Caco-2 (cell line): ENCODE measurements at places on chromosomes 7 and 10.

- H3K4me1 ChIP-seq: no peaks in the 10 kb centered on the region
- no peak overlapping the region for H3K4me3 ChIP-seq
- no peaks in the 10 kb centered on the region for H3K36me3 ChIP-seq
- H3K27ac ChIP-seq: no peak overlapping the region
- no peaks in the 10 kb centered on the region for H3K27me3 ChIP-seq
- no peak for DNase-seq
Measured at GRCh38 chr10:26439406-26440087, 1.4 kb downstream of the APBB1IP start.

- no peaks in the 10 kb centered on the region for H3K27me3 ChIP-seq
- H3K36me3 ChIP-seq: no peaks in the 10 kb centered on the region; the same call in none of the 2 replicates
- H3K27ac ChIP-seq: peak overlapping the region; percentile 35
Measured at GRCh38 chr10:124467165-124467564, 5.5 kb downstream of the LHPP start.

DNA sequence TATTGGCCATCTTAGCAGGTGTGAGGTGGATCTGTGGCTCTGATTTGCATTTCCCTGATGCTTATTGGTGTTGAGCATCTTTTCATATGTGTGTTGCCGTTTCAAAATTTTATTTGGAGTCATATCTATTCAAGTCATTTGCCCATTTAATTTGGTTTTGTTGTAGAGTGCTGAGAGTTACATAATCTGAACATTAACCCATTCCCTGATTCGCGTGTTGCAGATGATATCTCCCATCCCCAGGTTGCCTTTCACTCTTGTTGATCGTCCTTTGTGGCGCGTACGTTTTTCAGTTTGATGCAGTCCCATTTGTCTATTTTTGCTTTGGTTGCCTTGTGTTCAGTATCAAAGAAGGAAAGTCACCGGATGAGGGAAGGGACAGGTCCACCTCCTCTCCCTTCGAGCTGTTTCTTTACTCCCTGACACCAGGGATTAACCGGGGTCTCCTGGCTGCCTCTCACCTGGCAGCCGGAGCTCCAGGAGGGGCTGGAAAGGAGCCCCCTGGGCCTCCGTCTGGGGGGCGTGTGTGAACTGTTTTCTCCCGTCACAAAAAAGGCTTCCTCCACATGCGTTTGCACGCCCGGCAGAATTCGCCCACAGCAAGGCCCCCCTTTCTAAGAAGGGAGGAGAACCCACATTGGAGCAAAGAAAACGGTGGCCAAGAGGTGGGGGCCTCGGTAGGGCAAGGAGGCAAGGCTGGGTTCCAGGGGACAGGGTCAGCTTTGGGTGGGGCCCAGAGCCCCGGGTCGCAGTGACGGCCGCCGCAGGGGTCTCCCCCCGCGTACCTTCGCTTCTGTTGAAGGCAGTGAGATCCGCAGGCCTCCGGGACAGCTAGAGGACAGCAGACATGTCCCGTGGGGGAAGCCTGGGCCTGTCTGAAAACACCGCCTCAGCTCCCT lies 8.3 kb downstream of the MNX1 start:
- peak overlapping the region; percentile 83 for H3K27ac ChIP-seq
- 0 out of 2 replicates have a peak, but pooled peaks cover 2% of the 10 kb centered on the region for H3K36me3 ChIP-seq
- no peak overlapping the region for H3K4me3 ChIP-seq
- H3K27me3 ChIP-seq: no peaks in the 10 kb centered on the region
- H3K4me1 ChIP-seq: peaks cover 15% of the 10 kb centered on the region

DNA sequence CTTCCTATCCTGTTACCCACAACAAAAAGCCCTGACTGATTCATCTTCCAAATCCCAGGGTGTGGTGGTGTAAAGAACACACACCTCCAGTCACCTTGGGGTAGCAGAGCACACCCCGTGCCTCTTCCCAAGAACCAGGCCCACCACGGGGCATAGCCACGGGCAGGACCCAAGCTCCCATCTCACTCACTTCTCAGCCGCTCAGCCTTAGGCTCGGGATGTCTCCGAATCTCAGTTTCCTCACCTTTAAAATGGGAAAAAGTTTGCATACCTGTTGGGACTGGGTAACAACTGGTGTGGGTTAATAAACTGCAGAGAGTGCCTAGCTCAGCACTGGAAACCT lies 139.0 kb downstream of the FGFR2 start:
- H3K27me3 ChIP-seq: no peaks in the 10 kb centered on the region
- no peaks in the 10 kb centered on the region; the same call in 1 of the 2 replicates for H3K36me3 ChIP-seq
- H3K4me3 ChIP-seq: no peak overlapping the region
- peaks cover 21% of the 10 kb centered on the region for H3K4me1 ChIP-seq

DNA sequence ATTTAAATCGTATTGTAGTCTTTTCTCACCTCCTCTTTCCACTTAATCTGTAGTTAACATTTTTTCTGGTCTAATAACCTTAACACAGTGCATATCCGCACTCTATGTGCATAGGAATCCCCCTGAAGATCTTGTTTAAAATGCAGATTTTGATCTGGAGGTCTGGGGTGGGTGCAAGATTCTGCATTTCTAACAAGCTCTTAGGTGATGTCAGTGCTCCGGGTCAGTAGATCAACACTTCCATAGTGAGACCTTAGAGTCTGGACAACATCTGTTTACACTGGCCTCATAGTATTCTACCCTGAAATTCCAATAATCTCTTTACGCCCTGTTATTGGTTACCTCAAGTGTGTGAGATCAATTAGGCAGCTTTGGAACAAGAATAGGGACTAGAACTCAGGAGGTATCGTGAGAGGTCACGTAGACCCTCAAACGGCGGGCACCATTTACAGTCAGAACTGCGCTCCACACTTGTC lies 434 bp upstream of the PLEKHA8 start:
- H3K36me3 ChIP-seq: no peaks in the 10 kb centered on the region
- peak overlapping the region; percentile 94 for H3K27ac ChIP-seq
- DNase-seq: no peak
- H3K27me3 ChIP-seq: no peaks in the 10 kb centered on the region
- peak overlapping the region; percentile 89 for H3K4me3 ChIP-seq

DNA sequence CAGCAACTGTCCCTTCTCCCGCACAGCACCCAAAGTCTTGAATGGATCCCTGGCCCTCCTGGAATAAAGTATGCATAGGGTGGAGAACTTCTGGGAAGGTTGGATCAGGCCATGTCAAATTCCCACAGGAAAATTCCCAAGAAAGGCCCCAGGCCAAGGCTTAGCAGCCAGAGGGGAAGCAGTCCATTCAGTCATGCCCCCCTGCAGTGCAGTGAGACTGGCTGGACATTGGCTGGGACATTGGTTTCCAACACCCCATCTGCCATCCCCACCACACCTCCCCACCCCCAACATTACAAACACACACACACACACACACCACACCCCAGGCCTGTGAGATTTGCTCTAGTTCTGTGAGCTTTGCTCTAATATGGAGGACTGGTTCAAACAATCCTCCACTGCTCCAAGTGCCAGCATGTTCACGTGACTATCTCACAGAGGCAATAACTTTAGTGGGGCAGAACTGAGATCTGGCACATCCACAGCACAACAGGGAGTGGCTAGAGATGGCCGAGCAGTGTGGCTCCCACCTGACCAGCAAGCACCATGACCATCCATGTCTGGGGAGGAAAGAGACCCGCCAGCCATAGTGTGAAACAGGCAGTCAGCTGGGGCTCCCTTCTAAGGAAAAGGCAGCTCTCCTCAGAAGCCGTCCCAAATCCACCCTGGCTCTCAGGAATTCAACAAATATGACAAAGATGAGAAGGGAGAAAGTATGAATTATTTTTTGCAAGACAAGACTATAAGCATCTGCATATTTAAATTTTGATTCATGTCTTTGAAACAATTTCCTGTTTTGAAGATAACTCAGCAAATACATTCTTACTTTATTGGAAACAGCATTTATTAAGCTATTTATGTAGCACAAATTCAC lies 6.7 kb upstream of the FAM170B start:
- no peak overlapping the region for H3K4me3 ChIP-seq
- no peaks in the 10 kb centered on the region for H3K4me1 ChIP-seq
- H3K36me3 ChIP-seq: no peaks in the 10 kb centered on the region
- 0 out of 2 replicates have a peak, but pooled peaks cover 1% of the 10 kb centered on the region for H3K27me3 ChIP-seq
- no peak overlapping the region for H3K27ac ChIP-seq

DNA sequence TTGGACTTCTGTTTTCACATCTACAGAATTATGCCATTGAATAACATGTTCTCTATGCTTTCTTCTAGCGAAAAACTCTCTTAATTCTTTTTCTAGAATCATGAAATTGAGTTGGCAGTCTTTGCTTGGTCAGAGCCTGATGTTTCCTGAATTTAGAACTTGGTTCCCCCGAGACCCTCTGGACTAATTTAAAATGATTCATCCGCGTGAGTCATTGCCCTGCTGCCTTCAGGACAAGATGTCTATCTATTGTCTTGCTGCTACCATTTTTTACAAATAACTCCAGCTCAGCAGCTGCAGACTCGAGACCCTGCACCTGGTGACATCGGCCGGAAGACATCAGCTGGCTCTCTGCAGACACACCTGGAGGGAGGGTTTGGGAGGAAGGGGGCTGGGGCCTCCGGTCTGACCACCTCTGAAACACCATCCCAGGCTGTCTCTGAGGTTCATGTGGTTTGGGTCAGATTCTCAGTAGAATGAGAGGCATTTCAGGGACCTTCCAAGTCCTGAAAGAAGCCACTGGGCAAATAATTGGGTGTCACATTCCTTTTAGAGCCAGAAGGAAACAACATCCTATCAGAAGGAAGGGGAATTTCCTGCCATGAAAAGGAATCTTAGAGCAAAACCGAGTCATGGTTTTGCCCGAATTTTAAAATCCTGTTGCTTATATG lies 20.9 kb upstream of the KLF6 start:
- peak overlapping the region; percentile 84 for H3K27ac ChIP-seq
- peaks cover 80% of the 10 kb centered on the region for H3K4me1 ChIP-seq
- H3K27me3 ChIP-seq: no peaks in the 10 kb centered on the region
- peak; percentile 68 for DNase-seq
- no peaks in the 10 kb centered on the region for H3K36me3 ChIP-seq

DNA sequence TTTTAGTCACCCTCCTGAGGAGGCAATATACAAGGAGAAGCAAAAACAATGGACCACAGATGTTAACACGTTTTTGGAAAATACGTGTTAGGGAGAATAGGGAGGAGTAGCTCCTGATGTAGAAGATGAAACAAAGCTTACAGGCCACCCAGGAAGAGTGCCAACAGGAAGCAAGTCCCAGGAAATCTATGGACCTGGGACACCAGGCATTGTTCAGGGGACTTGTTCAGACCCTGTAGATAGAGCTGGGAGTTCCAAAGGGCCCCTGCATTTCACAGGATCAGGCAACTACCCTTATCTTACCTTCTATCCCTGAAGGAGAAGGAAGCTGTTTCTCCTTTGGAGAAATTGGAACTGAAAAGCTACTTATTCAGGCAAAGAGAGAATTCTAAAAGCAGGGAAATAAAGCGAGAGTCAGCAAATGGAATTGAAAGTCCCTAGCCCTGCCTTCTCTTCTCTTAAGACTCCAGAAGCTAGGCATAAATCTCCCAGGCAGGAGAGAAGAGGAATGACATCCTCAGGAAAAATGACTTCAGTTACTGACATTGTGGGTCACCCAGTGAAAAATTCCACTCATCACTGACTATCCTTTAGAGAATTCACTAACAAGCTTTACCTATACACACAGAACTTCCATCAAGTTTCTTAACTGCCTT lies 77.7 kb upstream of the FAM3C start:
- H3K27me3 ChIP-seq: no peaks in the 10 kb centered on the region
- H3K4me1 ChIP-seq: no peaks in the 10 kb centered on the region
- no peak for DNase-seq
- H3K4me3 ChIP-seq: no peak overlapping the region

GRCh38 chr7:74183653-74184450 lies 9.7 kb downstream of the EIF4H start:
- H3K36me3 ChIP-seq: 0 out of 2 replicates have a peak, but pooled peaks cover 2% of the 10 kb centered on the region
- peaks cover 20% of the 10 kb centered on the region for H3K4me1 ChIP-seq
- DNase-seq: no peak
- no peaks in the 10 kb centered on the region for H3K27me3 ChIP-seq

GRCh38 chr10:3777981-3778691 lies 6.9 kb downstream of the KLF6 start:
- peaks cover 79% of the 10 kb centered on the region for H3K4me1 ChIP-seq
- peak overlapping the region; percentile 35 for H3K27ac ChIP-seq
- no peak for DNase-seq
- H3K4me3 ChIP-seq: no peak overlapping the region

- no peak for DNase-seq
- H3K27ac ChIP-seq: no peak overlapping the region
- H3K27me3 ChIP-seq: no peaks in the 10 kb centered on the region
- H3K36me3 ChIP-seq: no peaks in the 10 kb centered on the region
- no peak overlapping the region for H3K4me3 ChIP-seq
Measured at GRCh38 chr7:71148098-71148497, 16.2 kb downstream of the GALNT17 start.

DNA sequence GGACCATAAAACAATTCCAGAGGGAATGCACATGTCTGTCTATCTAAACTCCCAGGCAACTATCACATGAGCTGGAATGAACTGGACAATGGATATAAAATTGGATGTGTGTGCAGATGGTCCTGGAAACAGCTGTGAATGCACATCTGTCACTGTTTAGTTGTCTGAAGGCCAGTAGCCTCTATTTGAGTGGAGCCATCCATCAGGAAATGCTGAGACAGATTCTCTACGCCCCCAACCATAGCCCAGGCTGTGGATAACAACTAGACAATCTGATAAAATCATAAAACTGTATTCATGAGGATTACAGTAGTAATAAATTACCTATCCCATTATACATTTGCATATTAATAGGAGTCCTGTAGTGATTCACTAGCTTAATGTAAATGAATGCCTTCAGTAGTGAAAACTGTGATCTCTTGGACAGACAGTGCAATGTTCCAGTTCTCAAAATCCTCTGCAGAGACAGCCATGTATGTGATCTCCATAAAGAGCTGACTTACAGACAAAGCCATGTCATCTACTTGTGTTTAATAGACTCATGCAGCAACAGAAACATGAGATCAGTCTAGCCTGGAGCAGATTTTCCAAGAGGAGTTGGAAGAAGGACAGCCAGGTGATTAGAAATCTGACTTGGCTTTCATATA lies 907.6 kb downstream of the KCNMA1 start:
- no peak for DNase-seq
- H3K4me3 ChIP-seq: no peak overlapping the region
- no peaks in the 10 kb centered on the region for H3K36me3 ChIP-seq
- H3K4me1 ChIP-seq: no peaks in the 10 kb centered on the region
- H3K27me3 ChIP-seq: no peaks in the 10 kb centered on the region

- H3K4me3 ChIP-seq: no peak overlapping the region
- no peak for DNase-seq
- no peaks in the 10 kb centered on the region for H3K27me3 ChIP-seq
- peaks cover 5% of the 10 kb centered on the region for H3K4me1 ChIP-seq
- H3K27ac ChIP-seq: no peak overlapping the region
Measured at GRCh38 chr10:17841050-17841449, 31.9 kb downstream of the MRC1 start.

GRCh38 chr10:114631090-114631665 lies 26.9 kb downstream of the ABLIM1 start:
- H3K27ac ChIP-seq: peak overlapping the region; percentile 85
- no peaks in the 10 kb centered on the region for H3K36me3 ChIP-seq
- peak overlapping the region; percentile 54 for H3K4me3 ChIP-seq

- no peaks in the 10 kb centered on the region for H3K36me3 ChIP-seq
- no peak overlapping the region for H3K4me3 ChIP-seq
- DNase-seq: no peak
- no peak overlapping the region for H3K27ac ChIP-seq
- no peaks in the 10 kb centered on the region for H3K27me3 ChIP-seq
Measured at GRCh38 chr10:90032519-90032918, 331.1 kb downstream of the KIF20B start.

- DNase-seq: no peak
- H3K27ac ChIP-seq: no peak overlapping the region
- peaks cover 15% of the 10 kb centered on the region; the same call in 1 of the 2 replicates for H3K4me1 ChIP-seq
Measured at GRCh38 chr10:87635498-87636312, 24.0 kb upstream of the PAPSS2 start.
